ENCODE measurements at places on chromosomes 6 and 20. TPM values are rescaled to one million over a fixed set of nuclear protein-coding genes. Genes with fewer than 3 reads are reported as not detected.
A peak's percentile ranks its signal among the peaks of the same experiment; 100 is the strongest.

DNA sequence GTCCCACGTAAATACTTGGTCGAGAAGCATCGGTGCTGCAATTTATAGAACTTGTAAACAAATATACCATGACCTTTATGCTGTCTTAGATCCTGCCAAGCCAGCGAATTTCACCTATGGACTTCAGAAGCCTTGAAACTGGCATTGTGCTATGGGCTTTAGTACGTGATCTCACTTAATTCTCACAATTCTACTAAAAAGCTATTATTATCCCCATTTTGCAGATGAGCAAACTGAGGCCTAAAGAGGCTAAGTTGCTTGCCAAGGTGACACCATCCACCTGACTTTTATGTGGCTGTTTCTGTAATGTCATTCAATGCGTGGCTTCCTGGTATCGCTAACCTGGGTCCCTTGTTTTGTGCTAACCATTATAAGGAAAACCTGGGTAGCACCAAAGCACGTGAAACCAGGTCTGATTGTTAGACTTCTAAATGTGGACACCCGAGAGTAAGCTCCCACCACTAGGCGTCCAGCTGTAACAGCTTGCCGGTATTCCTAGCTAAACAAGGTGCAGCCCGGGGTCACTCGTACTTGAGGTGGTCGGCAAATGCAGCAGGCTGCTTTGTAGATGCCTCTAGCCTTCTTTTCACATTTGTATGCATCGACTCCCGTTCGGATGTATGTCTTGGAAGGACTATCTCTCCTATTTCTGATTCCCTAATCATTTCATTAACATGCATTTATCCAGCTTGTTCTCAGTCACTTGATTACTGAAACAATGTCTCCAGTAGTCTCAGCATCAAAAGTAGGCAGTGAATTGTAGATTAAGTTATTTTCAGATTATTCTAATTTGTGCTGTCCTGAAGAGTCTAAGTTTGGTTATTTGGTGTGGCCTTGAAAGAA, 1.1 kb downstream of the SYNJ2 start:
- H3K4me1 ChIP-seq: peaks cover 13% of the 10 kb centered on the region
- no peak for DNase-seq
- no peaks in the 10 kb centered on the region for H3K27me3 ChIP-seq
- no peaks in the 10 kb centered on the region for H3K36me3 ChIP-seq
- H3K4me3 ChIP-seq: peak overlapping the region; percentile 82

Gene DDO
- 0.68 TPM for total RNA-seq

Gene TRDN
- not detected for total RNA-seq

- H3K4me3 ChIP-seq: no peak overlapping the region
- no peak overlapping the region for H3K27ac ChIP-seq
- H3K4me1 ChIP-seq: peaks cover 4% of the 10 kb centered on the region
- no peak for DNase-seq
Observed at GRCh38 chr6:122709922-122710512, 69.5 kb upstream of the FABP7 start.

Gene FAXC
- 0.99 TPM for total RNA-seq

Gene IPCEF1
- total RNA-seq: 2.8 TPM

- H3K4me1 ChIP-seq: no peaks in the 10 kb centered on the region
- H3K36me3 ChIP-seq: no peaks in the 10 kb centered on the region
- H3K27ac ChIP-seq: no peak overlapping the region
- no peak overlapping the region for H3K4me3 ChIP-seq
- H3K27me3 ChIP-seq: no peaks in the 10 kb centered on the region
- DNase-seq: no peak
Observed at GRCh38 chr6:137964876-137965275, 97.8 kb downstream of the TNFAIP3 start.

Gene ARG1
- 1.1 TPM for total RNA-seq

DNA sequence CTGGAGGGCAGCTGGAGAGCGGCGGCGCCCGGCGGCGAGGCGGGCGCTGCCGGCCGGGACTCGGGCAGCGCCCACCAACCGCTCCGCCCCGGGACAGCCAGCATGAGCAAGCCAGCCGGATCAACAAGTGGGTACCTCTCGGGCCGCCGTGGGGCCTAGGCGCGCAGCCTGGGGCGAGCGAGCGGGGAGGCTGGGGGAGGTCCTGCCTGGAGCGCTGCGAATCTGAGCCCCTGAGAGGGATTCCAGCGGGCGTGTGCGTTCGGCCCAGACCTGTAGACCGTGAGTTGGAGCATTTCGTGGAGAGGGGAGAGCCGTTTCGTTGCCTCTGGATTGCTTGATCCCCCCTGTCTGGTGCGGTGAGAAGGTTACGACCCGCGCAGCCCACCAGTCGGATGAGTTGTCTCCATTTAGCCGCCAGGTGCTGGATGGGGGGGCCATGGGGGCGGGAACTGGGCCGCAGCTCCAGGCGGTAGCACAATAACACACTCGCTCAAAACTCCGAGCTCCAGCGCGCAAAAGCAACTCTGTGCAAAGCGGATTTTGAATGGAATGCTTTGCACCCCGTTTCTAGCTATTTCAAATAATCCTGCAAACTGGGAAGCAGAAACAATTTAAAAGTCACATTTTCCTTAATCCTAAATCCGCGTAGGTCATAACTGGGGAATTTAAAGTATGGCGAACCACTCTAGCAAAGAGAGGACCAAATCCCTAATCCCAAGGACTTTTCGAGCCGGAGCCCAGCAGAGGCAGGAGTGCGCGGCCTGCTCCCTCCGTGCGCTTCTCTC, 1.0 kb downstream of the NR2E1 start:
- peak overlapping the region; percentile 49 for H3K4me3 ChIP-seq
- H3K27me3 ChIP-seq: peaks cover 42% of the 10 kb centered on the region
- no peak overlapping the region for H3K27ac ChIP-seq
- no peaks in the 10 kb centered on the region for H3K36me3 ChIP-seq
- no peak for DNase-seq
- peaks cover 47% of the 10 kb centered on the region for H3K4me1 ChIP-seq

- no peak overlapping the region for H3K27ac ChIP-seq
- no peaks in the 10 kb centered on the region for H3K27me3 ChIP-seq
- H3K36me3 ChIP-seq: no peaks in the 10 kb centered on the region
- DNase-seq: no peak
Observed at GRCh38 chr6:125503181-125503580, 201.4 kb upstream of the HDDC2 start.

DNA sequence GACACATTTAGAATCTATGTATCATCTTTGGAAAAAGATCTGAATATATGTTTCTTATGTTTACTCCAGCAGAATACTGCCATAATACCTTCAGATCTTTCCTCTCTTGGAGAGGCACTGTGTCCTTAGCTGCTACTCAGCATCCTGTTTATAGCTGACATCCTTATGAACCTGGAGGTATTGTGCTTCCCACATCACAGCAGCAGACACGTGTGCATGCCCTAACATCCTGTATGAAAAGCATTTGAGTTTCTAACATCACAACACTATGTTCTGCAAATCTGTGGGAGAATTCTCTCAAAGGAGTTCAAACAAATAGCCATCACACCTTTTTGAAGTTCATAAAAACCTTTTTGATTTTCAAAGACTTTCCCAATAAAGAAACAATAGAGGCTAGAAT, 216.0 kb downstream of the GJA1 start:
- DNase-seq: no peak
- H3K27me3 ChIP-seq: no peaks in the 10 kb centered on the region
- H3K36me3 ChIP-seq: no peaks in the 10 kb centered on the region
- H3K4me1 ChIP-seq: peaks cover 8% of the 10 kb centered on the region
- H3K4me3 ChIP-seq: no peak overlapping the region

GRCh38 chr20:44909872-44910689, at the start of gene PABPC1L:
TSS of gene PABPC1L (plus strand) at chr20:44910060. CDS start at chr20:44910144, 84 bp downstream.
- peak within 1 kb of the TSS; percentile 71 for H3K4me3 ChIP-seq
- no peak within 1 kb of the TSS for H3K27ac ChIP-seq
- H3K4me1 ChIP-seq: peaks cover 6% of the 10 kb centered on the region
- H3K27me3 ChIP-seq: no peaks in the 10 kb centered on the region

Gene ANKRD6
- total RNA-seq: 35.3 TPM

Gene RRAGD
- 25.8 TPM for total RNA-seq

GRCh38 chr6:123745895-123746294, 57.8 kb upstream of the NKAIN2 start:
- no peak overlapping the region for H3K4me3 ChIP-seq
- no peaks in the 10 kb centered on the region for H3K4me1 ChIP-seq
- H3K36me3 ChIP-seq: no peaks in the 10 kb centered on the region
- no peaks in the 10 kb centered on the region for H3K27me3 ChIP-seq
- H3K27ac ChIP-seq: no peak overlapping the region

Measured in thoracic aorta (tissue), 2 donors.